ENCODE measurements at places on chromosomes 2 and 18.

GRCh38 chr18:75106746-75107145, 102.2 kb downstream of the PTGR3 start:
- no peak for DNase-seq

DNA sequence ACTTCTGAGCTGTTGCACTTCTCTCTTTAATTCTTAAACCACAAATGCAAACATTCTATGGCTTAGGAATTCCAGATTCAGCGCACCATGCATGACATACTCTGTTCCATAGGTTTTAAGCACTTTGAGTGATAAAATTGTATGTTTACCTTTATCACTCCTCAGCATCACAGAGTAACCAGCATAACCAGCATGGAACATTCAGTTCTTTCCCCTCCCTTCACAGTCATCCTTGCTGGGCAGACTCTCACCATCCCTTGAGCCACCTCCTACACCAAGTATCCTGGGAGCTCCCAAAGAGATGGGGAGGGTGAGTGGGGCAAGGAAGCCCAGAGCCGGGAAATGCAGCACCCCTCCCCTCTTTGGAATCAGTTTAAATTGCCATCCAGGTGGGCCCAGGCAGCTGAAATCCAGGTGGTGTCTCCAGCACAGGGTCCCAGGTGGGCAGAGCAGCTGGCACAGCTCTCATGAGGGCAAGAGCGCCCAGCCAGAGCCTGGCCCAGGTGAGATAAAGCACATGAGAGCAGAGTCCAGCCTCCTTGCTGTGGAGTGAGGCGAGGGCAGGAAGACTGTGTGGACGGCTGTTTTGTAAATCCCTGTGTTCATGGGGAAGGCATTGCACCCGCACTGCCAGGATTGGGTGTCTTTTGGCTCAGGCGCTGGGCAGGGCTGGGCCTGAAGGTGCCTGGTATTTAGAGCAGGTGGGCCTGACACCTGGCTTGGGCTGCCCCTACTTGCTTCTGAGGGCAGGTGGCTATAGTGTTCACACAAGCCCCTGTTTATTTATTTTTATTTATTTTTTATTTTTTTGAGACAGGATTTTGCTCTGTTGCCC, 36.8 kb downstream of the LAMA3 start:
- DNase-seq, result no peak

DNA sequence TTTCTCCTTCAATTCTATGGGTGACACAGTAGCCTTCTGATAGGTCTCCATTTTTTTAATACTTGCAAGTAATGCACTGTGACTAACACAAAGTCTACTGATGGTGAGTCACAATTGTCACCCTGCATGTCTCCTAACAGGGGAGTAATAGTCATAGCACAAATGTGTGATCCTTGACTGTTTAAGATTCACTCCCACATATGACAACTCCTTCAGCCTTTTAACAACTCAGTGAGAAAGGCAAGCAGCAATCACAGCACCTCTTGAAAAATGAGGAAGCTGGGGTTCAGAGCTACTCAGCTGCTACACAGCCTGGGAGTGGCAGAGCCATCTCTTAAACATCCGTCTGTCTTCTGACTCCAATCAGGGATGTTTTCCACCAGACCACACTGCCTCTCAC, 63.8 kb downstream of the EHD3 start:
- DNase-seq, result no peak

- DNase-seq, result no peak
Measured at GRCh38 chr2:37843556-37843955, 81.5 kb upstream of the RMDN2 start.

- no peak for DNase-seq
Measured at GRCh38 chr2:152686321-152686720, 30.9 kb downstream of the PRPF40A start.

- no peak for DNase-seq
Measured at GRCh38 chr2:68319398-68320117, at the start of gene CNRIP1. CNRIP1 (minus strand) TSS chr2:68319949; CDS start chr2:68319400, 549 bp downstream.

Data from stimulated activated CD8-positive, alpha-beta memory T cell treated with anti-CD3 and anti-CD28 coated beads, Interleukin-7, amount 100 ng/mL, for 1 hour (primary cell).